ENCODE measurements at places on chromosomes 6 and 20. TPM values are rescaled to one million over a fixed set of nuclear protein-coding genes. Genes with fewer than 3 reads are reported as not detected.

Gene CTAGE9
- not detected for total RNA-seq

Gene FOXA2
- total RNA-seq = not detected

Gene RAET1L
- not detected for total RNA-seq

Gene DNAH8
- not detected for total RNA-seq

Gene BPIFA1
- total RNA-seq = not detected

Gene PEX7
- 9.7 TPM for total RNA-seq

Gene PRICKLE4
- total RNA-seq = 11.7 TPM

Gene KCNQ2
- total RNA-seq = not detected

Gene DEFB132
- total RNA-seq = 2.4 TPM

Gene IL17F
- total RNA-seq = not detected

Gene ARFGEF3
- total RNA-seq = 6.0 TPM

Gene GGT7
- total RNA-seq = 13.2 TPM

DNA sequence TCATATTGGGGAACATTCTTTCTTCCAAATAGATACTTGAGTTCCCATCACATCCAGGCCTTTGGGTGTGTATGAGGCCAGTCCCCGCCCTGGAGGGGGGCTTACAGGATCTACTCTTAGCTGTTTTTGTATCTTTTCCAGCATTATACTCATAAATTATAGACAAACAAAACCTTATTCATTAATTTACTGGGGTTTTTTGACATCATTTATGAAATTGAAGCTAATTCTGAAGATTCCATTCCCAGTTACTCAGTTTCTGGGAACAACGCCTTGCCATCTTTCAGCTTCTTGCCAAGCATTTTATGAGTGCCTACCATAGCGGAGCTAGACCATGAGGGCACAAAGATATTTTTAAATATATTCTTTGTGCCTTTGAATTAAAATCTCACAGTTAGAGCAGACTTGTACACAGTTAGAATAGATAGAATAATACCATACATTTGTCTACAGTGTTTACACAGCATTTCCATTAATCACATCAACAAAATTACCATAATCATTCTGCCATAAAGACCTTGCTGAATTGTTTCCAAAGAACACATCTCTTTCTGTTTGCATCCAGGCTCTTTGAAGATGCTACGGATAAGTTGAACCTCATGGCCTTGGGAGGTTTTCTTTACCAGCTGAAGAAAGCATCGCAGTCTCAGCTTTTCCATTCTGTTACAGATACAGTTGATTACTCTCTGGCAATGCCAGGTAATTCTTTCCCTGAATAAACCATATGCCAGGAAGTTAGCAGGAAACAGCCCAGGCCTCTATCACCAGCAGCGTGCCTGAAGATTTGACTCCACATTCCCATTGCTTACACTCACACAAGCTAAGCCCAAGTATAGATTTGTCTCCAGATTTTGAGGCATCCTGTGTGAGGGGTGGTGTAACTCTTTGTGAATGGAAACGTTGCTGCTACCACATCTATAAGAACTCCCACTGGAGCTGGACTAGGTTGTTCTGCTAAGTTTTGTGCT, 75.4 kb upstream of the PBOV1 start:
- no peak for DNase-seq

DNA sequence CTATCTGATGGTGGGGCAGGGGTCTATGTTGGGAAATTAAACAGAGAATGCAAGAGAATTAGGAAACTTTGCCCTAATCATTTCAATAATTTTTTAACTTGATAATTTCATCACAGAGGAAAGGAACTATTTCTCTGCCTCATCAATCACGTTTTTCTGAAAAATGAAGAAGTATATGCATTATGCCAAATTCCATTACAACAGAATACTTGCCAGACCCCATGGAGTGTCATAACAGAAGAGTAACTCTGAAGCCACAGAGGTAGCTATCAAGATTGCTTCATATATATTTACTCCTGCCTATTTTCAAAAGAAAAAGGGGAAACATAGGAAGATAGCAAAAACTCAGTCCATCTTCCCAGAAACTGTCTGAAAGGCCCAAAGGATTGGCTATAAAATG, 5.7 kb upstream of the USP49 start:
- no peak for DNase-seq

- no peak for DNase-seq
Observed at GRCh38 chr6:13470238-13471140, 16.9 kb downstream of the GFOD1 start.

DNA sequence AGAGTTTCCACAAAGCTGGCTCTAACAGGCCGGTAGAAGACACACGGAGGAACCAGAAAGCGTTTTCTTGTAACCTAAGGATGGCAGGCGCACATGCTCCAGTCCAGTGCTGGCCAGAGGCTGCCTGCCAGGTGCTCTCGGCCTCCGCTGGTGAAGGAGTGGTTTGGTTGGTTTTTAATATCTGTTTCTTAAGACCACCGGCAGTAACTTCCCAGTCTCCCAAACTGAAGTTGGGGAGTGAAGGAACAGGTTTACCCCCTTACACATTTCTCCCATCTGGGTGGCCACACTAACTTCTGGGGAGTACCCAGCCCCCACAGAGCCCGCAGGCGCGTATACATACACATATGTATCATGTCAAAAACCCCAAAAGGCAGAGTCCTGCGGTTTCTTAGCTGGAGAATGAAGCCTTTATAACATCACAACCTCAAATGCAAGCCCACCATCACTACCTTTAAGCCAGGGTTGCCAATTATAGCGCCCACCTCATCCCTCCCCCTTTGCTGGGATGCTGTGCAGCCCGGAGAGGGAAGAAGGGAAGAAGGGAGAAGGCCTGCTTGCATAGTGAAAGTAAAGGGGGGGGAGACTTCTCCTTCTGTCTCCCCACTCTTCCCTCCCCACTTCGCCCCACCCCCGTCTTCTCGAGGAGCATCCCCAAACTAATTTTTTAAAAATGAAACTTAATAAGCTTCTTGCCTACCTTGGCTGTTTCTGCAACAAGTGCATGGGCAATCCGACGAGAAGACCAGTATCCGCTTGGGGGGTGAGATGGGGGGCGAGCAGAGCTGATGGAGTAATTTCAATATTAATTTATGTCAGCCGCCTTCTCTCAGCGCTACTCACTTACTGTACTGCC, 1.0 kb downstream of the TRERF1 start:
- DNase-seq = no peak

GRCh38 chr6:40606526-40606925, 19.4 kb upstream of the LRFN2 start:
- DNase-seq = no peak

DNA sequence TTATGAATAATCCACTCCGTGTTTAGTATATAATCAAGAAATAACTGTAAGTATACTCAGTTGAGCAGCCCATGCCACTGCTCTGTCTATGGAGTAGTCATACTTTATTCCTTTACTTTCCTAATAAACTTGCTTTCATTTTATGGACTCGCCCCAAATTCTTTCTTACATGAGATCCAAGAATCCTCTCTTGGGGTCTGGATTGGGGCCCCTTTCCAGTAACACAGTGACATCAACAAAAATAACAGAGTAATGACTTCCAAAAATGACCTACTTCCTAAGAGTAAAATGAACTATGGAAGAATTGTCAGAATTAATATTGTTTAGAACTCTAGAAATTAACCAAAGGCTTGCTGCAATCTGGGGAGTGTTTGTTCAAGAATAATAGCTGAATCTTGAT, 8.8 kb downstream of the OR2H1 start:
- no peak for DNase-seq

DNA sequence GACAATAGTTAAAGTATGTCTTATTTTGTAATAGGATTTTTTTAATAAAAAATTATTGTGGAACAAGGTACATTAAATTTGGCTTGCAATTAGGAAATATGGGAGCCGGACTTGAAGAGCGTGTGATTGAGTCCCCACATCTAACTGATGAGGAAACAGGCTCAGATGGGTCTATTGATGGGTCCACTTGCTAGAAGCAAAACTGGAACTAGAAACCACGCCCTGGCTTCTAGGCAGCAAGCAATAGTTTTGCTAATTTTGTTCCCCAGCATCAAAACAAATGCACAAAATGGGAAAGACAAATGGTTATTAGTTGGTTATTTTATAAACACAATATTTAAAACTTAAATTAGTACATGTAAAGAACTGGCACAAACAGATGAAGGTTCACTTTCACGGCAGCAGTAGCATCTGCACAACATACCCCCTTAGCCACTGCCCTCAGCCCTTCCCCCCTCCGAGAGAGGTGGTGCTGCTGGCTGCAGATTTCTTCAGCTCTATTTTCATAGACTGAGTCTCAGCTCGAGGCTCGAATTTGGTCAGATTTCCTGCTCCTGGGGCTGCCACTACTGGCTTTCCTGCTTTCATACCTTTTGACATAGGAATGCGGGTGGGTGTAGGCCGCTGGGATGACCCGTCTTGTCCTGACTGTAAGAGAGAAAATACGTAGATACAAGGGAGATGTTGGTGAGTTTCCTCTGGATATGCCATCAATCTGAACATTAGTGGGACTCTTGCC, 23.8 kb upstream of the TMEM30A start:
- no peak for DNase-seq

DNA sequence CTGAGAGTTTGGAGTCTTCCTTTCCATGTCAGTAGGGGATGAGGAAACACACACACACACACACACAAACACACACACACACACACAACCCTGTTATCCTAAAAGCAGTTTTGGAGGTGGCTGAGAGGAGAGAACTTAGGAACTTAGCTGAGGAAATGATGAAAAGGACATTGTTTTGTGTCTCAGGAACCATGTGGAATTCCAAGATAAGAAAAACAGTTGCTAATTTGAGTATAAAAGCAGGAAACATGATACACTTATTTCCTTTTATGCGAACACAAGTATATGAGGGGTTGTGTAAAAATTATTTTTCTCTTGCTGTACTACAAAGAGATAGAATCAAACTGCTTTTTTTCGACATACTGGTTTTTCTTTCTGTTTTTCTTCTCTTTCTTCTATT, at the start of gene MYCT1:
Gene MYCT1 (plus strand): TSS at position 264 of the 400 bp plus-strand sequence. CDS start 6 bp downstream, at position 270.
- no peak for DNase-seq

GRCh38 chr6:92297101-92297500, 1122.3 kb downstream of the EPHA7 start:
- DNase-seq = no peak

- DNase-seq = no peak
Observed at GRCh38 chr20:21100578-21101452, 5.3 kb downstream of the LINC00237 start.

- DNase-seq = no peak
Observed at GRCh38 chr6:7439228-7439627, 49.6 kb downstream of the RIOK1 start.

DNA sequence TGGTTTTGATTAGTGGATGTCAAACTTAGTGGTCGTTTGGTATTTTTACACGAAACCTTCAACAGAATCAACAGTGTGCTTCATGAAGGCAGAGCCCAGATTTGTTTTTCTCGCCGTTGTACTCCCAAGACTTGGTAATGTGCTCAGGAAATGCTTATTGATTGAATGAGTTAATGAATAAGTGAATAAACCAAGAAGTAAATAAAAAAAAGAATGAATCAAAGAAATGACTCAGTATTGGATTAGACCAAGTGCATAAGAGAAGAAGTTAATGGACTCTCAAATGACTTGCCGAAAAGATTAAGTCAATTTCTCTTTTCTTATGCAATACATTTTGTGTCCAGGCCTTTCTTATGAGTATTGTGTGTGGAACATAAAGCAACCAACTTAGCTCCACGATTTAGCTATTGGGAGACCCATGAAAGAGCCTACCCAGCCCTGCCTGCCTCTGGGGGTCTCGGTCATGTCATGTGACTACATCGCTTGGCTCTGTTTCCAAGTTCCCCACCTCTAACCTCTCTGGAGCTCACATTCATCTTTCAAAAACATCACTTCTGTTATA, 10.6 kb upstream of the FUCA2 start:
- DNase-seq = no peak

GRCh38 chr6:43144879-43145278, 26.2 kb upstream of the SRF start:
- DNase-seq = no peak

- no peak for DNase-seq
Observed at GRCh38 chr20:19588732-19589131, 169.3 kb upstream of the RIN2 start.

GRCh38 chr6:166553563-166554271, 32.8 kb downstream of the RAMACL start:
- DNase-seq = no peak

DNA sequence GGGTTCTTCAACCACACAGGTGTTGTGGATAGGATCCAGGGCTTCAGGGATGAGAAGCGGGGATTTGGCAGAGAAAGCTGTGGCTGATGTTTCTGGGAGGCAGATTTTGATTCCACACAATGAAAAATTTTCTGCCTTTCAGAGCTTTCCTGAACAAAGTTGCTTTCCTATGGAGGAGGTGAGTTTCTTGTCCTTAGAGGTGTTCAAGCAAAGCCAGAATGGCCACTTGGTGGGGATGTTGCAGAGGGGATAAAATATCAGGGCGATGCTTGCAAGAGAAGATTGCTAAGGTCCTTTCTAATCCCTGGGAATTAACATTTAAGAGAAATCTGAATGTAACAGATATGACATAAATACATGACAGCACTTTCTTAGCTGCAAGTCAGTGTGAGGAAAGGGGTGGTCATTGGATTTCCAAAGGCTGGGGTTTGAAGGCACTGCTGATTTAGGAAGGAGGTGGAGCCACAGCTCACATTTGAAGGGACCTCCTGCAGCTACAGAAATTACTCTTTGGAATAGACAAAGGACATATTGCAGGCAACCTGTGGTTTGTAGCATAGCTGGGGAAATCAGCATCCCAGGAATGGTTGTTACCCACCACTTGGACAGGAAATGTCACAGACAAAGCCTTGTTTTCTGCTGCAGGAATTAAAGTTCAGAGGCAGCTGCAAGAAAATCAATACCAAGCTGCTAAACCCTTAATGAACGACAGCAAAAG, 271.1 kb upstream of the CHD6 start:
- no peak for DNase-seq
